Caco-2 (cell line): ENCODE measurements at places on chromosomes 13 and 19. TPM values are rescaled to one million over a fixed set of nuclear protein-coding genes. Genes with fewer than 3 reads are reported as not detected.
A peak's percentile ranks its signal among the peaks of the same experiment; 100 is the strongest.

- H3K4me1 ChIP-seq: no peaks in the 10 kb centered on the region
- H3K27me3 ChIP-seq: no peaks in the 10 kb centered on the region; the same call in 1 of the 2 replicates
- no peak overlapping the region for H3K4me3 ChIP-seq
- no peak overlapping the region for H3K27ac ChIP-seq
- H3K36me3 ChIP-seq: no peaks in the 10 kb centered on the region
- DNase-seq: no peak
Measured at GRCh38 chr13:113916330-113916815, 52.5 kb upstream of the GAS6 start.

DNA sequence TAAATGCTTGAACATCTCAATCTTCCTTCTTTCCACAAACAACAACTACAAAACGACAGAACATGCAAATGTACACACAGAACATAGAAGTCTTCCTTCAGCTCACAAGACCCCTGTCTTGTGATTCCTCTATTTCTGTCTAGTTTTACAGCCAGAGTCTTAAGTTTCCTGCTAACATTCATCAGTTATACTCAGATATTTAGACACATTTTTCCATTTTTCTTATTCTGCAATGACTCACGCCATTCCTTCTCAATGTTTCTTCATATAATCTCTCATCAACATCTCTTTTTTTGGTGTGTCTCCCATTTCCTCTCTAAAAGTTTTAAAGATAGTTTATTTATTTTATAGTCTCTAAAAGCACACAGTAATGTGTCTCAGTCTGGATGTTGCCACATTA lies 1872.9 kb upstream of the PCDH20 start:
- no peaks in the 10 kb centered on the region for H3K27me3 ChIP-seq
- H3K36me3 ChIP-seq: no peaks in the 10 kb centered on the region
- H3K27ac ChIP-seq: no peak overlapping the region
- no peak for DNase-seq
- no peak overlapping the region for H3K4me3 ChIP-seq
- H3K4me1 ChIP-seq: no peaks in the 10 kb centered on the region

- no peak for DNase-seq
- H3K27me3 ChIP-seq: no peaks in the 10 kb centered on the region
- H3K27ac ChIP-seq: no peak overlapping the region
- no peaks in the 10 kb centered on the region for H3K4me1 ChIP-seq
- no peaks in the 10 kb centered on the region for H3K36me3 ChIP-seq
Measured at GRCh38 chr19:17748884-17749638, 2.2 kb upstream of the FCHO1 start.

- no peaks in the 10 kb centered on the region for H3K27me3 ChIP-seq
- no peak overlapping the region for H3K4me3 ChIP-seq
- peak; percentile 78 for DNase-seq
- H3K4me1 ChIP-seq: peaks cover 15% of the 10 kb centered on the region
- no peak overlapping the region for H3K27ac ChIP-seq
Measured at GRCh38 chr19:48403606-48404005, 10.1 kb downstream of the GRIN2D start.

DNA sequence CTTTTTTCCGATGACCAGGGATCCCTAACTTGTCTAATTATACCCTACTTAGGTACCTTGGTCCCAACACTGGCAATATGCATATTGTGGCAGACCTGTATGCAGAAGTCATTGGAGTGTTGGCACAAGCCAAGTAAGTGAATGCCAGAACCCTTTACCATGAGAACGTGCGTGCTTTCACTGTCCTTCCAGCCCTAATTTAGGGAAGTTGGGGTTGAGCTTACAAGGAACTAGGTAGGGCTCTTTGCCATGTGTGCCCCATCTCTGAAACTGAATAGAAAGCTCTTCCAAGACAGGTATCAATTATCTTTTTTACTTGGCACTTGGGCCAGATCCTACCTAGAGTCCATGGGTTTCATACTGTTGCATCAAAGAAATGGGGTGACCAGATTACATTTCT lies 93.2 kb downstream of the FRY start:
- no peaks in the 10 kb centered on the region for H3K27me3 ChIP-seq
- H3K36me3 ChIP-seq: no peaks in the 10 kb centered on the region
- H3K4me3 ChIP-seq: no peak overlapping the region
- H3K27ac ChIP-seq: no peak overlapping the region
- no peaks in the 10 kb centered on the region for H3K4me1 ChIP-seq
- no peak for DNase-seq

DNA sequence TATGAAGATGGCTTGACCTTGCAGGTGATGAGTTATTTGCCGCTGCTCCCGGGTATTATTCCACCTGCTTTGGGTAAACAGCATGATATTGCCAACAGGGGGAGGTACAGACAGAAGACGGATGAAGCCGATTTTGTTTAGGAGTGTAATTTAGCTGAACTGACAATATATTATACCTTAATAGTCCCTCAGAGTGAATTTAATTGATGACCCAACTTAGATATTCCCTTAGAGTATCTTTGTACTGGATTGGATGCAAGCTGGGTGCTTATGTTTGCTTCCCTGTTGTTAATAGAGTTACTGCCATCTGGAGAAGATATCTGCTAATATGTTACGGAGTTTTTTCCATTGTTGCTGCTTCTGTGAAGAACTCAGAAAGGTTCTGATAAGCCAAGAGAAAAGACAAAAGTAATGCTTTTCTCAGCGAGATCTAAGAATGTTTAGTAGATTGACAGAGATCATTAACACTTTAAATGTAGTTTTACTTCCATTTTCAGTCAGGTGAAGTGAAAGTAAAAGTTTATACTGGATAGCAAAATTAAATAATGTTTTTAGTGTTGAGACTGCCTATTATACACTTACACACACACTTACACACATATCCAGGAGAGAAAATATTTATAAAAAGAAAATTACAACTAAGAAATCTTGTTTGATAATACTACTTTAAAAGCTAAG lies 2220.8 kb upstream of the PCDH20 start:
- no peak overlapping the region for H3K4me3 ChIP-seq
- no peaks in the 10 kb centered on the region for H3K36me3 ChIP-seq
- no peak overlapping the region for H3K27ac ChIP-seq
- H3K27me3 ChIP-seq: no peaks in the 10 kb centered on the region
- no peaks in the 10 kb centered on the region for H3K4me1 ChIP-seq

GRCh38 chr19:44557933-44558332 lies 28.5 kb upstream of the CEACAM20 start:
- H3K36me3 ChIP-seq: no peaks in the 10 kb centered on the region
- H3K4me1 ChIP-seq: no peaks in the 10 kb centered on the region
- H3K27ac ChIP-seq: no peak overlapping the region
- H3K4me3 ChIP-seq: no peak overlapping the region
- DNase-seq: no peak
- H3K27me3 ChIP-seq: no peaks in the 10 kb centered on the region

GRCh38 chr19:41801792-41802211 lies 5.4 kb downstream of the CEACAM3 start:
- no peak overlapping the region for H3K4me3 ChIP-seq
- H3K36me3 ChIP-seq: no peaks in the 10 kb centered on the region
- no peaks in the 10 kb centered on the region for H3K27me3 ChIP-seq
- H3K27ac ChIP-seq: no peak overlapping the region

- H3K27me3 ChIP-seq: no peaks in the 10 kb centered on the region
- no peak for DNase-seq
- peaks cover 27% of the 10 kb centered on the region for H3K4me1 ChIP-seq
- no peaks in the 10 kb centered on the region for H3K36me3 ChIP-seq
- H3K4me3 ChIP-seq: no peak overlapping the region
- no peak overlapping the region for H3K27ac ChIP-seq
Measured at GRCh38 chr19:44575116-44575700, 38.2 kb upstream of the IGSF23 start.

DNA sequence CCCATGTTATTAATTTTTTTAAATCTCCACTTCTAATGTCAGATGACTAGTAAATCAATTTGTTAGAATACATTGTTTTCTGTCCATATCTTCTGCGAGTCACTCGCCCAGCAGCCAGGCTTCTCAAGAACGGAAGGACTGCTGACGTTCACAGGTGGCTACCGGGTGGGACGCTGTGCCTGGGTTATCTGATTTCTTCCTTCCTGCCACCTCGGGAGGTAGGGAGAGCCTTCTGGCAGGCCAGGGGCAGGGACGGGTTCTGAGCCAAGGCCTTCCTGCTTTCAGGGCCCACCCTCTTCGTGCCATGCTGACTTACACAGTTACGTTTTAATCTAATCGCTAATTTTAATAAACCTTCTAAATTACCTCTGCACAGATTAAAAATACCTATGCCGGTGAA lies 7.9 kb upstream of the C1QTNF9 start:
- DNase-seq: no peak
- H3K36me3 ChIP-seq: peaks cover 2% of the 10 kb centered on the region
- H3K4me3 ChIP-seq: no peak overlapping the region
- no peak overlapping the region for H3K27ac ChIP-seq
- H3K27me3 ChIP-seq: no peaks in the 10 kb centered on the region

DNA sequence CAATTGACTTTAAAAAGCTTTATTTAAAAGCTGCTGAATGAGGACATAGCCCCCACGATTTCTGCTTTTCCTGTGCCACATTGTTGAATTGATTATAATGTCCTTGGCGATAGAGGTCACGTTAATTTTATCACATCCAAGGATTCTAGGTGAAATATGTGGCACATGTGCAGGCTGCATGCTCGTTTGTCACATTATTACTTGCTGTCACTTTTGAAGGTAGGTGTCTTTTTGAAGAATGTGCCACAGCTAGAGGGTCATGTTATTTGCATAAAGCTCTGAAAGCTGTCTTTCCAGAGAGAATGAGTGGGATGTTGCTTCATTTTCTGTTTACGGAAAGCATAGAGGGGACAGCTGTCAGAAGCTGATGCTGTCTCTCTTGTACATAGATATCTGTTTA lies 927.6 kb upstream of the ATXN8OS start:
- no peaks in the 10 kb centered on the region for H3K27me3 ChIP-seq
- H3K36me3 ChIP-seq: no peaks in the 10 kb centered on the region
- no peak overlapping the region for H3K4me3 ChIP-seq
- no peak overlapping the region for H3K27ac ChIP-seq
- no peak for DNase-seq

DNA sequence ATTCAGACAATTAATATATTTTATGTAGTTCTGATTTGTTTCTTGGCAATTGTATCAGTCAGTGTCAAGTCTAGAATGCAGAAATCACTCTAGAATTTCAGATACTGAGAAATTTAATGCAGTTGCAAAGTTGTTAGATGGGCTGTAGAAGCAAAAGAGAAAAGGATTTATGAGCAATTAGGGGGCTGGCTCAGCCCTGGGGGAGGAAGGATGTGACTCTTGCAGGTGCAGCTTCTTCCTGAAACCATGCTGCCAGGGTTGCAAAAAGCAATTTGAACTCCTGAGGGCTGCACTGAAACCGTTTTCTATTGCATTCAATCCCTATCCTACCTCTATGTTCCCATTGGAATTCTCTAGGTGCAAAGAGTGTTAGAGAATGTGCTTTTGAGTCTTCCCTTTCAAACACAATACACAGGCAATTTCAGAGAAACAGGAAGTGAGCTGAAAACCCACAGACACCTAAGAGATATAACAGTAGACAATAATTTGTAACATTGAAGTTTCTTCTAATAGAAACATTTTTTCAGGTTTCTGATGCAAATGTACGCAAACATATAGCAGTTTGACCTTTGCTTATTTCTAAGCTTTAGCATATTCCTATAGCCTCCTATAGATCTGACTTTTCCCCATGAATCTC lies 814.7 kb upstream of the ATXN8OS start:
- H3K4me3 ChIP-seq: no peak overlapping the region
- no peaks in the 10 kb centered on the region for H3K27me3 ChIP-seq
- DNase-seq: no peak
- no peaks in the 10 kb centered on the region for H3K4me1 ChIP-seq
- no peak overlapping the region for H3K27ac ChIP-seq

- no peaks in the 10 kb centered on the region for H3K36me3 ChIP-seq
- DNase-seq: no peak
- H3K4me1 ChIP-seq: no peaks in the 10 kb centered on the region
- no peak overlapping the region for H3K4me3 ChIP-seq
- peak overlapping the region; percentile 47 for H3K27ac ChIP-seq
Measured at GRCh38 chr13:29583073-29583785, 12.3 kb downstream of the SLC7A1 start.

GRCh38 chr13:110329798-110330461 lies 22.8 kb downstream of the COL4A2 start:
- no peaks in the 10 kb centered on the region for H3K27me3 ChIP-seq
- H3K27ac ChIP-seq: no peak overlapping the region
- no peaks in the 10 kb centered on the region for H3K36me3 ChIP-seq
- H3K4me1 ChIP-seq: peaks cover 20% of the 10 kb centered on the region
- no peak overlapping the region for H3K4me3 ChIP-seq

- peaks cover 7% of the 10 kb centered on the region; the same call in 1 of the 2 replicates for H3K4me1 ChIP-seq
- H3K4me3 ChIP-seq: no peak overlapping the region
- no peak overlapping the region for H3K27ac ChIP-seq
- no peak for DNase-seq
- no peaks in the 10 kb centered on the region for H3K36me3 ChIP-seq
Measured at GRCh38 chr19:41548954-41549688, 26.8 kb upstream of the CEACAM21 start.

DNA sequence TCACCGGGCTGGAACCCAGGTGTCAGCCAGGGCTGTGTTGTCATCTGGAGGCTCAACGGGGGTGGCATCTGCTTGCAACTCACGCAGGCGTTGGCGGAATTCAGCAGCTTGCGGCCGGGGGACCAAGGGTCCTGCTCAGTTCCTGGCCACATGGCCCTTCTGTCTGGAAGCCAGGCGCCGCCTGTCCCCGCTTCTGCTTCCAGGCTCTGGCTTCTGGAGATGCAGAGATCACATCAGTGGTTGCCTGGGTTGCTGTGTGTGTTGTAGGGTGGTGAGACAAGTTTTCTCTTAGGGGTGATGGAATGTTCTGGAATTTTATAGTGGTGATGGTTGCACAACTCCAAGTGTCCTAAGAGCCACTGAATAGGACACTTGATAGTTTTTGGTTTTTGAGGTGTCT lies 5.0 kb downstream of the ADAT3 start:
- H3K27ac ChIP-seq: peak overlapping the region; percentile 32
- H3K4me3 ChIP-seq: no peak overlapping the region
- no peaks in the 10 kb centered on the region for H3K27me3 ChIP-seq
- H3K4me1 ChIP-seq: peaks cover 16% of the 10 kb centered on the region
- H3K36me3 ChIP-seq: 0 out of 2 replicates have a peak, but pooled peaks cover 3% of the 10 kb centered on the region

The TMEM255B gene
- total RNA-seq: 0.67 and 0.82 TPM in 2 replicates

The SYNE4 gene
- 42.5 and 48.5 TPM in 2 replicates for total RNA-seq

The KLK2 gene
- not detected in 2 replicates for total RNA-seq

The GTF2F1 gene
- total RNA-seq: 66.6 and 77.4 TPM in 2 replicates

The GIPR gene
- total RNA-seq: 2.6 and 4.6 TPM in 2 replicates

The CCDC8 gene
- total RNA-seq: 0.18 and 0.37 TPM in 2 replicates

The PALM3 gene
- total RNA-seq: 25.9 TPM in 2 replicates
